Amniotic epithelial cell (primary cell): ENCODE measurements at places on chromosomes 5 and 9.
A peak's percentile ranks its signal among the peaks of the same experiment; 100 is the strongest.

GRCh38 chr5:135934939-135935338, 19.8 kb downstream of the LECT2 start:
- peak; percentile 40 for DNase-seq

DNA sequence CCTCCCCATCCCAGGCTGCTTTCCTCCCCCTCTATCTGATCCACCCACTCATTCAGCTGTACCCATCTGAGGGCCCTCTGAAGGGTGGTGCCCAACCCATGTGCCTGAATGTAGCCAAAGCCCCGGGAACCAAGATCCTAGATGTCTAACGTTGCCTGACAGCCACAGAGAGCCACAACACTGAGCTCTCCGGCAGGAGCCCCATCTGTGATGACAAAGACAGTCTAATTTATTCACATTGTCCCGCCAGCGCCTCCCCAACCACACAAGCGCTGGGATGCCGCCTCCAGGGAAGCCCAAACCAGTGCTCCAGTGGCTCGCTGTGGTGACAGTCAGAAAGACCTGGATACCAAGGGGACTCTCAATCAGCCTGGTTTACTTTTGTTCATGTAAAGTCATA, 8.4 kb downstream of the IGFBPL1 start:
- no peak for DNase-seq

- DNase-seq: no peak
Measured at GRCh38 chr9:26604076-26604662, 288.4 kb downstream of the CAAP1 start.

- DNase-seq: no peak
Measured at GRCh38 chr9:84754461-84754860, 84.9 kb downstream of the NTRK2 start.

GRCh38 chr5:152329761-152330283, 75.3 kb downstream of the NMUR2 start:
- DNase-seq: no peak

DNA sequence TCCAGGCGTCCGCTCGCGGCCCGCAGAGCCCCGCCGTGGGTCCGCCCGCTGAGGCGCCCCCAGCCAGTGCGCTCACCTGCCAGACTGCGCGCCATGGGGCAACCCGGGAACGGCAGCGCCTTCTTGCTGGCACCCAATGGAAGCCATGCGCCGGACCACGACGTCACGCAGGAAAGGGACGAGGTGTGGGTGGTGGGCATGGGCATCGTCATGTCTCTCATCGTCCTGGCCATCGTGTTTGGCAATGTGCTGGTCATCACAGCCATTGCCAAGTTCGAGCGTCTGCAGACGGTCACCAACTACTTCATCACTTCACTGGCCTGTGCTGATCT, 294 bp downstream of the ADRB2 start:
- DNase-seq: no peak

DNA sequence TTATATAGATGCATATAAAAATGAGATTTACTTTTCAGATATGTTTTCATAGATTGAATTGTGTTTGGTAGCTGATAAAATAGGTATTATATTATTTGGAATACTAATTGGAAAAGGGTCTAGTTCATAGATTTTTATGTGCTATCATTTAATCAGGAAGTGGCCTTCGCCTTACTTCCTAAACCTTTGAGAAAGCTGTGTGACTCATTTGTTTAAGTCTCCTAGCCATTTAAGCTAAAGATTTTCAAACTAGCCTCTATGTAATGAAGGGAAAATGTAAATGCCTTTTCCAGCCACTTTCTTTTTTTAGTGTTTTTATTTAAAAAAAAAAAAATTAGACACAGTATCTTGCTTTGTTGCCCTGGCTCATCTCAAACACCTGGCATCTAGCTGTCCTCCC, 97.5 kb downstream of the DMXL1 start:
- no peak for DNase-seq

- no peak for DNase-seq
Measured at GRCh38 chr5:15320871-15321270, 179.1 kb upstream of the FBXL7 start.

GRCh38 chr5:1642621-1643061, 118.9 kb upstream of the LPCAT1 start:
- no peak for DNase-seq

DNA sequence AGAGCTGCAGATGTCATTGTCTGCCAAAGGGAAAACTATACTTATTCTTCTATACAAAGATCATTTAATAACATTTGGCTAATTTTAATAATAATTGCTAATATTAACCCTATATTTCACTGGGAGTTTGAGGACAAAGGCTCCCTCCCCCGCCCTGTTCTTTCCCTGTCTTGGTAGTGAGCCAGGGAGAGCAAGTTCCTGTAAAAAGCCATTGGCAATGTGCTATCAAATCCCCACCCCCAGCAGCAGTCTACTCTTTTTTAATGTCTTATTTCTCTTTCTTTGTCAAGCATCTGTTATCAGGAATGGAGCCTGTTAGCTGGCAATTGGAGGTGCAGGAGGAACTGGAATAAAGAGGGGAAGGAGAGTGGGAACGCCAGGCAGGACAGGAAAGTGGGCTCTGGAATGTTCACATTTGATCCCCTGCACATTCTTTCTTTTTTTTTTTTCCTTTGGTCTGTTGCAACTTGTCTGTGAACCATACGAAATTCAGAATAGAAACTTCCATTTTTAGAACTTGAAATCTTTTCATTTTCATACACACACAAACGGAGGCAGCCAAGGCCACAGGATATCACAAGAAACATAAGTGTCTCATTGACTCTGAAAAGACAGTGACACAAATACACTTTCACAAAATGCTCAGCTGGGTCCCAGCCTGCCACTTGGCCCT, 664.8 kb upstream of the ZNF608 start:
- peak; percentile 36 for DNase-seq

GRCh38 chr9:36913393-36914211, 120.5 kb downstream of the PAX5 start:
- no peak for DNase-seq

DNA sequence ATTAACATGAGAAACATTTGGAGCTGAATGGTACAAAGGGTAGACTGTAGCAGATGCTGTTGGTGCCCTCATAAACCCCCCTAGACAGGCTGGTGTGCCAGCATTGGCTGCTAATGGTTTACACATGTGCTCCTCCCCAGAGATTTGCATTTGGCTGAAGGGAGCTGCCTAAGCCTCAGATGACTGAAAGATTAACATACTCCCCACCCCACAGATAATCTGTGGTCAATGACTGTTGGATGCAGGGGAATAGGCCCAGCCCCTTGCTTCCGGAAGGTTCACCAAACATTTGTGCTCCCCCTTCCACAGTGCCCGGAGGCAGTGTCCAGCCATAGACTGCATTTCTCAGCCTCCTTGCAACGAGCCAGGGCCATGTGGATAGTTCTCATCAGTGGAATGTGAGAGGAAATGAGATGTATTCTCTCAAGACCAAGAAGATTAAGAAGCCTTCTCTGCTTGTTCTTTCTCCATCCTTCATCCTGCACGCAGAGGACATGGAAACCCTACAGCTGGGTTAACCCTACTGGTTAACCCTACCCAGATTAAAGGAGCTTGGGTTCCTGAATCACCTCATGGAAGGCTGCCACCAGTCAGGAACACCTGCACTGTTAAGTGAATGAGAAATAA, 79.6 kb downstream of the PHAX start:
- peak; percentile 19 for DNase-seq

- no peak for DNase-seq
Measured at GRCh38 chr9:15294604-15295003, 12.4 kb downstream of the TTC39B start.

DNA sequence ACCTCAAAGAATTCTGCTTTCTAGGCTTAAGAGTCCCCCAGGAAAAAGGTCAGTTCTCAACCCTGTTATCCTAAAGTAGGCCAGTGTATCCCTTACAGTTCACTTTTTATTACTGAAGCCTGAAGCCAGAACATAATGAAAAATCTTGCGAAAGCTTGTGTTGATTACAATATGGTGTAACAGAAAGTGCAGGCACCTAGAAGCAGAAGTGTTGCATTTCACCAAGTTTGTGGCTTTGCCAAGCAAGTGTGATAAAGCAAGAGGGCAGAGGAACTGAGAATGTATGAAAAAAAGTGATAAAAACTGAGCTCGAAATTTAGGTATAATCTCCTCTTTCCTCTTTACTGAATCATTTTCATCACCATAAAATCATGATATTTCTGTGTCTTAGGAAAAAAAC, 26.2 kb downstream of the AGTPBP1 start:
- peak; percentile 34 for DNase-seq

DNA sequence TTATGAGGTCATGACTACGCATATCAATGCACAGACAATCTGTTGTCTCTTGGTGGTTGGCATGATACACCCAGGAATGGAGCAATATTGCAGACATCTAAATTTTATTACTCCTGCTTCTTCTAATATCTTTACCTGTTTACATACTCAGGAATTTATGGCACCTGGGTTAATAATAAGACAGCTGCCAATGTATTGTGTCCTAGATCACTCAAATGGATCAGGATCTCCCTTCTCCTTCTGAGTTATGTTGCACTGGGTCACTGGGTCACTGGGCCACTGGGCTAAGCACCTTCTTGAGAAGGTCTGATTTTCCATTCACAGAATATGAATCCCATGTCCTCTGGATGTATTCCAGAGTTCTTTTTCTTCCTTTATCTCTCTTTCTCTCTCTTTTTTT, 41.8 kb downstream of the CCL28 start:
- no peak for DNase-seq

- no peak for DNase-seq
Measured at GRCh38 chr5:100746730-100747129, 156.4 kb downstream of the ST8SIA4 start.

DNA sequence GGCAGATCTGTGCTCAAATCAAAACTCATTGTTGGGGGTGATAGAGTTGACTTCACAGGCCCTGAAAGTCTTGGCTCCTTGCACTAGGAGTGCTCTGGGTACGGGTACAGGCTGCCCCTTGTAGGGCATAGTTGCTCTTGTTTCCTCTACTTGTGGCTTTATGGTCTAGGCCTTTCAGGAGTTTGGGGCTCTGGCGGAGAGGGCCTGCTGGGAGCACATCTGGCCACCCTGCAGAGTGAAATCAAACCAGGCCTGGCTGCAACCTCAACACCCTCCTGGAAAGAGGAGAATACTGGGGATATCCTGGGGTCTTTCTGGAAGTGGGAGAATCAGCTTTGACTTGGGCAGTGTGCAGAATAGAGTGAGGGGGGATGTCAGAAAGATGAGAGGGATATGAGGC, 1.5 kb downstream of the TGFBI start:
- DNase-seq: no peak

GRCh38 chr9:114098936-114099668, at the start of gene KIF12:
KIF12 (minus strand) TSS chr9:114099292; CDS start chr9:114099276, 16 bp downstream.
- DNase-seq: no peak

- peak; percentile 52 for DNase-seq
Measured at GRCh38 chr5:142680605-142681259, 5.2 kb downstream of the FGF1 start.

- DNase-seq: no peak
Measured at GRCh38 chr5:150765799-150766169, 7.0 kb upstream of the DCTN4 start.

DNA sequence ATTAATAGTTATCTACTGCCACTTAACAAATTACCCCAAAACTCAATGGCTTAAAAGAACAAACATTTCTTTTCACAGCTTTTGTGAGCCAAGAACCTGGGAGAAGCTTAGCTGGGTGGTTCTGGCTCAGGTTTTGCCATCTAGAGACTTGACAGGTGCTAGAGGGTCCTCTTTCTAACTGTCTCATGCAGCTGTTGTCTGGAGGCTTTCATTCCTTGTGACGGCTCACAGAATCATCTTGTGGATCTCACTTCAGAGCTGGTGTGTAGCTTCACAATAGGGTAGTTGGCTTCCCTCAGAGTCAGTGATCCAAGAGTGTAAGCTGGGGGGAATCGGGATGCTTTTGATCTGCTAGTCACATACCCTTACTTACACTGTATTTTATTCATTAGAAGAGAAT, 81.2 kb upstream of the APC start:
- DNase-seq: no peak

GRCh38 chr9:34659592-34660253, 2.7 kb downstream of the CCL27 start:
- no peak for DNase-seq

GRCh38 chr9:108475813-108476212, 380.0 kb downstream of the ACTL7B start:
- DNase-seq: no peak

- no peak for DNase-seq
Measured at GRCh38 chr9:27468000-27468399, 56.1 kb upstream of the IFNK start.
